ENCODE measurements at places on chromosomes 3 and 15. TPM values are rescaled to one million over a fixed set of nuclear protein-coding genes. Genes with fewer than 3 reads are reported as not detected.
A peak's percentile ranks its signal among the peaks of the same experiment; 100 is the strongest.

The SLC22A13 gene
- total RNA-seq: 0.78 TPM

The NUP210 gene
- total RNA-seq: 143 TPM

DNA sequence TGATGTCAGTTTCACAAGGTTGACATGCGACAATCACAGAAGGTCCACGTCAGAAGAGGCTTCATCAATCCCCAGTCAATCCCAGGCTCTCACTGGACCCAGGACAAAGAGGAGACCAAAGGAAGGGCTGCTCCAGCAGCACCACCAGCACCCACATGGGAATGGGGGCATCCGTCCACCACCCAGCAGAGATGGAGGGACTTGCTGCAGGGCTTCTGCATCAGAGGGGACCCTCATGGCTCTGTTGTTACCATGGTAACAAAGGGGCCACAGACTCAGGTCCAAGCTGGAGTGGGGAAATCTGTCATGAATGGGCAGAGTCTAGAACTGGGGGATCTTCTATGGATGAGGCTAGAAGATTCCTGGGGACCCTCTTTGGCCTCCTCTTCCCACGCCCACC, 13.1 kb downstream of the PLA2G4F start:
- H3K27ac ChIP-seq: no peak overlapping the region
- DNase-seq: no peak
- H3K4me1 ChIP-seq: no peaks in the 10 kb centered on the region
- no peak overlapping the region for H3K4me3 ChIP-seq

GRCh38 chr3:183745300-183746098, 47.9 kb downstream of the YEATS2 start:
- no peak overlapping the region for H3K4me3 ChIP-seq
- no peak overlapping the region for H3K27ac ChIP-seq
- DNase-seq: no peak
- no peaks in the 10 kb centered on the region for H3K4me1 ChIP-seq

The TFRC gene
- total RNA-seq: 680 TPM

The GOLGA6L9 gene
- 1.7 TPM for total RNA-seq

DNA sequence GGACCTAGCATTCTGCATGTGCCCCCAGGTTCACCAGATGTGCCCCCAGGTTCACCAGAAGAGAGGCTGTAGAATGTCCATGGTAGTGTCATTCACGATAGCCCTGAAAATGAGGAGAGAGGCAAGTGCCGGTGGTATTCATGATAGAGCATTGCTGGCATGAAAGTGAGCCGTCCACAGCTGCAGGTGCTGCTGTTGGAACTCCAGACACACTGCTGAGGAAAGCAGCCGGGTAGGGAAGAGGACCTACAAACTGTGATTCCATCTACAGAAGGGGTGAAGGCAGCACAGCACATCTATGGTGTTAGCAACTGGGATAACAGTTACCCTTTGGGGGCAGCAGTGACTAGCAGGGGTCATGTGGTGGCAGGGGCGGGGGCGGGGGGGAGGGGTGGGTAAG, 125.0 kb upstream of the PLXNA1 start:
- H3K4me1 ChIP-seq: no peaks in the 10 kb centered on the region
- no peaks in the 10 kb centered on the region for H3K27me3 ChIP-seq
- no peaks in the 10 kb centered on the region for H3K36me3 ChIP-seq
- no peak for DNase-seq
- H3K27ac ChIP-seq: no peak overlapping the region

GRCh38 chr3:17901893-17902292, 159.5 kb upstream of the TBC1D5 start:
- no peaks in the 10 kb centered on the region for H3K36me3 ChIP-seq

GRCh38 chr3:163587342-163587741, 1491.0 kb downstream of the SI start:
- no peak overlapping the region for H3K4me3 ChIP-seq
- H3K36me3 ChIP-seq: no peaks in the 10 kb centered on the region
- H3K27me3 ChIP-seq: no peaks in the 10 kb centered on the region
- no peak for DNase-seq

The ASB7 gene
- 19.9 TPM for total RNA-seq

DNA sequence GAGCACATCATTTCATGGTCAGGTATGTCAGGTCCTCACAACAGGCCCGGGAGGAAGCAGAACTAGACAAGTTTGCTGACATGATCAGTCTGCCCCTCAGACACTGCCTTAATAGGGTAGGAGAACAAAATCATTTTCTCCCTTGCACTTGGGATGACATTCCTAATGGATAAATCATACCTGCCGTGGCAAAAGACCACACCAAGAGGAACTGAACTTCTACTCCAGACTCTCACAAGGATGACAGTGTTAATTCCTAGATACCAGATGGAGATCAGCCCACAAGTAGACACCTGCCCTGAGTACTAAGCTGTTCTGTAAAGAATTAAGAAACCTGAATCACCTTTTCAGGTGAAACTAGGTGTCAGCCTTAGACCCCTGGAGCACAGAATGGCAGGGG, 19.5 kb downstream of the SIAH2 start:
- H3K4me1 ChIP-seq: peaks cover 87% of the 10 kb centered on the region
- H3K4me3 ChIP-seq: no peak overlapping the region
- DNase-seq: no peak

GRCh38 chr3:73827725-73828211, 203.0 kb upstream of the PDZRN3 start:
- no peaks in the 10 kb centered on the region for H3K36me3 ChIP-seq
- H3K27me3 ChIP-seq: no peaks in the 10 kb centered on the region
- H3K4me1 ChIP-seq: no peaks in the 10 kb centered on the region
- DNase-seq: no peak
- no peak overlapping the region for H3K4me3 ChIP-seq
- no peak overlapping the region for H3K27ac ChIP-seq

DNA sequence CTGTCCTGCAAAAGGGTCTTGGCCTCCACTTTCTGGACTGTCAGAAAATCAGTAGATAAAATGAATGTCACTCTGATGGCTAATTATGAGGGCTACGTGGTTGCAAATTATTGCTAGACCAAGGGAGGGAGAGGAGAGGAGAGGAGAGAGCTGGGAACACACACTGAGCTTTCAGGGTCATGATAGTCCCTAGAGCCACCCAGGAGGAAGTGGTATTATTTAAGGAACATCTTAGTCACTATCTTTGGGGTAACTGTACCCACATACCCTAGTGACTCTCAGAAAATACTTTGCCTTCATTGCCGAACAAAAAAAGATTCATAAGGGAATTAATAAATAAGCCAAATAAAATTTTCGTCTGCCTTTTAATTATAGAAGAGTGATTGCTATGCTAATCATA, 642.3 kb upstream of the CFAP20DC start:
- H3K4me3 ChIP-seq: no peak overlapping the region
- DNase-seq: no peak
- H3K27me3 ChIP-seq: peaks cover 1% of the 10 kb centered on the region
- H3K36me3 ChIP-seq: no peaks in the 10 kb centered on the region
- no peak overlapping the region for H3K27ac ChIP-seq

GRCh38 chr15:55588070-55588814, at the start of gene PYGO1:
Gene PYGO1 (minus strand): TSS chr15:55588345. CDS start chr15:55587883, 462 bp downstream.
- no peak within 1 kb of the TSS for H3K27ac ChIP-seq
- no peaks in the 10 kb centered on the region for H3K36me3 ChIP-seq
- H3K27me3 ChIP-seq: peaks cover 48% of the 10 kb centered on the region
- peaks cover 2% of the 10 kb centered on the region for H3K4me1 ChIP-seq
- peak within 1 kb of the TSS; percentile 70 for H3K4me3 ChIP-seq
